Body of pancreas (tissue), 4 donors: ENCODE measurements at places on chromosomes 5 and 9.

DNA sequence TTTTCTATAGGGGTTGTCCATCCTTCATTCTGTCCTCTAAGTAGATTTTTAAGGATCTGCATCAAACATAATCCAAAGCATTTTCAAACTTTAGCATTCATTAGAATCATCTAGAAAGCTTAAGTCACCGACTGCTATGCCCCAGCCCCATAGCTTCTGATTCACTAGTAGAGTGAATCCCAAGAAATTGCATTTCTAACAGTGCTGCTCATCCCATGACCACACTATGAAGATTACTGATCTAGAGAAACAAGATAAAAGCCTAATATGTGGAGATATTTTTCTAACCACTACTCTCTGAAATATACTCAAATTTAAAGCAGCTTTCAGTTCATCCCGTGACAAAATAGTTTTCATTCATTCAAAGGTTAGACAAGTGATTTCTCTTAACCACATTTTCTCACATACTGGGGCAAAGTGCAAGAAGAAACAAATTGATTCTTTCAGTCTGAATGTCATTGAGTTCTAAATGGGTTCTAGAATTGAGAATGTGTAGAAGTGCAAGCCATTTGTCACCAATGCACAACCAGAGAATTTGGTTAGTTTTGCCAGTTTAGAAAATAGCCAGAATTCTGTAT lies 286.9 kb upstream of the CD180 start:
- no peak overlapping the region for H3K4me3 ChIP-seq
- no peaks in the 10 kb centered on the region for H3K4me1 ChIP-seq
- H3K27me3 ChIP-seq: no peaks in the 10 kb centered on the region
- H3K36me3 ChIP-seq: no peaks in the 10 kb centered on the region
- DNase-seq: no peak
- no peak overlapping the region for H3K27ac ChIP-seq

DNA sequence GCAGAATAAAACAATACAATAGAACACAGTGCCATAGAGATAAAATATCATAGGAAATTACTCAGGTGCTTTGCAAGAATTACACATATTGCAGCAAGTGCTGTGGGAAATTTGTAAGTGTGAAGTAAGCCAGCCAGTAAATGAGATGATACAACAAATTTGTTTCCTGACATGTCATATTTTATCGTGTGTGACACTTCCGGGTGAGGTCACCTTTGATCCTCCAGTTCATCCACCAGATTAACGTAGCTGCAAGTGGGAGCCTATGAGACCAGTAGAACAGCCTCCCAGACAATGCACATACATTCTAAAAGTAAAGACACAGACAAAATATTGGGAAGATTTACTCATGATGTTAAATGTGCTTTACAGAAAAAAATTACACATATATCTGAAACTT lies 72.2 kb downstream of the PRDM9 start:
- no peak for DNase-seq
- no peaks in the 10 kb centered on the region for H3K4me1 ChIP-seq

- no peaks in the 10 kb centered on the region for H3K27me3 ChIP-seq
- no peak overlapping the region for H3K4me3 ChIP-seq
- no peak overlapping the region for H3K27ac ChIP-seq
- DNase-seq: no peak
- no peaks in the 10 kb centered on the region for H3K4me1 ChIP-seq
Observed at GRCh38 chr9:117927354-117927753, 223.2 kb downstream of the TLR4 start.

DNA sequence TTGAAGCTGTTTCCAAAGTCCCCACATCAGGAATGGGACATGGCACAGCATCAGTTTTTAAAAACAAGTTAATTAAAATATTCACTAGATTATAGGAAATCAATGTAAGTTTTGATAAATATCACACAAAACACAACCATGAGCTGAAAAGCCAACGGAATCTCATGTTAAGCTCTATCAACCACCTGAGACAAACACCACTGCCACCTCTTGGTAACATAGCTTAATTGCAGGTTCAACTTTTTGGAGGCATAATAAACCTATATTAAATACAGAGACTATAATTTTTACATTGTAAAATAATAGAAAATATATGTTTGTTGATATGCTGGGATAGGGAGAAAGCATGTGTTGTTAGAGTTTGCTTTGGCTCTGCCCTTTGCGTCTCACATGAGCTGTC lies 126.1 kb downstream of the SV2C start:
- H3K4me1 ChIP-seq: no peaks in the 10 kb centered on the region
- H3K4me3 ChIP-seq: no peak overlapping the region
- H3K36me3 ChIP-seq: no peaks in the 10 kb centered on the region
- no peak overlapping the region for H3K27ac ChIP-seq
- no peak for DNase-seq

DNA sequence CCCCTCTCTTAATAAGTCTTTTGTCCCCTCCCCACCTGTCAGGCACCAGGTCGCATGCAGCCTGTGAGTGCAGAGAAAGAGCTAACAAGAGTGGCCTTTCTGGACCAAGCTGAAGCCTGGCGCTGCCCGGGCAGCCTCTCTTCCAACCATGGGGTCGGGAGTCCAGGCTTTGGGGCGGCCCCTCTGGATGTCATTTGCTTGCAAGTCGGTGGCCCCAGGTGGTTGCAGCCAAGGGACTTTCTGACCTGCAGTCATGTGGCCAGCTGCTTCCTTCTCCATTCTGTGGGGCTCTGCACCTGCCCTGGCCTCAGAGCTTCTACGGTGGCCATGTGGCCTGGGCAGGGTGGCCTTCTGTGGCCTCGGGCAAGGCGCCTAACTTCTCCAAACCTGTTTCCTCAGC lies 159.7 kb downstream of the DAB2IP start:
- no peak overlapping the region for H3K27ac ChIP-seq
- no peaks in the 10 kb centered on the region for H3K4me1 ChIP-seq
- DNase-seq: no peak
- H3K27me3 ChIP-seq: no peaks in the 10 kb centered on the region
- no peaks in the 10 kb centered on the region for H3K36me3 ChIP-seq

DNA sequence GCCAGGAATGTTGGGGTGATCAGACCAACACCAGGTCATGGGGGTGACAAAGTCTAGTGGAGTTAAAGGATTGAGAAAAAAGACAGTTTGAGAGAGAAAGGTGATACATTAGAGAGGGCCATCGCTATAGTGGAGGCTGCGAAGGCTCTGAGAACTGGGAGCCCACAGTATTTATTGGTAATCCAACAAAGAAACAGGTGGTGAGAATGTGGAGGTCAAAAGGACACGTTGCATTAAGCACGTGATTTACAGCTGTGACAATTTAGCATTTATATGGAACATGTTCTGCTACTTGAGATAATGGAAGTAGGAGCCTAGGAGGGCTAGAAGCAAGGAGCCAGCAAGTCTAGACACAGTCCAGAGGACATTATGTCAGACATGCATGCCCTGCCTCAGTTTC lies 2086.5 kb upstream of the C9orf72 start:
- no peaks in the 10 kb centered on the region for H3K36me3 ChIP-seq
- no peak for DNase-seq
- H3K27ac ChIP-seq: no peak overlapping the region
- H3K27me3 ChIP-seq: no peaks in the 10 kb centered on the region
- no peak overlapping the region for H3K4me3 ChIP-seq

- H3K36me3 ChIP-seq: no peaks in the 10 kb centered on the region
- H3K4me3 ChIP-seq: no peak overlapping the region
- no peak for DNase-seq
- H3K27me3 ChIP-seq: no peaks in the 10 kb centered on the region
Observed at GRCh38 chr5:44932922-44933585, 124.3 kb downstream of the MRPS30 start.

DNA sequence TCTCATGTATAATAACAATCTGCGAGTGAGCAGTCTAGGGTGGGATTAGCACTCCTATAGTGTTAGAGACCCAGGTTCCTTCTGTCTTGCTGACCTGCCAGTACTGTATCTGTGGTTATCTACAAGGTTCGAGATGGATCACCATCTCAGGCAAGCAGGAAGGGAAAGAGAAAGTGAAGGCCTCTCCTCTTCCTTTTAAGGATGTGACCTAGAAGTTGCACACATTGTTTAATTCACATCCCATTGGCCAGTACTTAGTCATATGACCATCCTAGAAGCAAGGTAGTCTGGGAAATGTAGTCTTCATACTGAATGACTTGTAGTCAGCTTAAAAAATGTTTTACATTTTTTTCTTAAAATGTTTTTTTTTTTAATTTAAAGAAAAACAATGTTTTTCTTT lies 168.6 kb downstream of the CARTPT start:
- no peaks in the 10 kb centered on the region for H3K36me3 ChIP-seq
- no peaks in the 10 kb centered on the region for H3K4me1 ChIP-seq
- no peaks in the 10 kb centered on the region for H3K27me3 ChIP-seq

GRCh38 chr9:117709936-117710335 lies 5.7 kb downstream of the TLR4 start:
- no peaks in the 10 kb centered on the region for H3K27me3 ChIP-seq
- no peak overlapping the region for H3K4me3 ChIP-seq
- H3K36me3 ChIP-seq: no peaks in the 10 kb centered on the region
- no peaks in the 10 kb centered on the region for H3K4me1 ChIP-seq

GRCh38 chr5:157520911-157521703 lies 54.5 kb downstream of the ADAM19 start:
- no peaks in the 10 kb centered on the region for H3K27me3 ChIP-seq
- DNase-seq: no peak
- no peaks in the 10 kb centered on the region for H3K36me3 ChIP-seq
- no peak overlapping the region for H3K27ac ChIP-seq

DNA sequence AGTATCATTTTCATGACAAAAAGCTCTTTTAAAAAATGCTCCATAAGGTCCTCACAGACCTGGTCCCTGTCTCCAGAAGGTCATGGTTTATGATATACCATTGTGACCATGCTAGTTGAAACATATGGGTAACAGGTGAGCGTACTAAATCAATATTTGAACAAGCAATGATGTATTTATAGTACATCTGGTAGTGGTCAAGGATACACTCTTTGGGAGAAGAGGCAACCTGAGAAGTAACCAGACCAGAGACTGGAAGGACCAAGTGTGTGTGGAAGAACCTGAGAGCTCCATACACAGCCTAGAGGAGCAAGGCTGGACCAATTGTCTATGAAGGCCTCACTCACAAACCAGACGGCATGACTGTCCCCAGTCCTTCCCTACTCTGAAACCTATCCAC lies 55.1 kb downstream of the LHFPL2 start:
- peak overlapping the region; percentile 56 for H3K27ac ChIP-seq
- H3K4me3 ChIP-seq: no peak overlapping the region
- no peak for DNase-seq

GRCh38 chr9:111463048-111463447 lies 21.1 kb downstream of the ECPAS start:
- DNase-seq: no peak
- H3K27me3 ChIP-seq: no peaks in the 10 kb centered on the region
- H3K36me3 ChIP-seq: no peaks in the 10 kb centered on the region
- no peak overlapping the region for H3K4me3 ChIP-seq
- H3K4me1 ChIP-seq: peaks cover 22% of the 10 kb centered on the region
- H3K27ac ChIP-seq: no peak overlapping the region

GRCh38 chr5:93343570-93343969 lies 237.4 kb downstream of the NR2F1-AS1 start:
- no peak overlapping the region for H3K4me3 ChIP-seq
- H3K36me3 ChIP-seq: no peaks in the 10 kb centered on the region
- no peaks in the 10 kb centered on the region for H3K27me3 ChIP-seq
- no peaks in the 10 kb centered on the region for H3K4me1 ChIP-seq

GRCh38 chr5:54718656-54719055 lies 201.1 kb downstream of the SNX18 start:
- no peaks in the 10 kb centered on the region for H3K27me3 ChIP-seq
- H3K4me3 ChIP-seq: no peak overlapping the region
- H3K4me1 ChIP-seq: no peaks in the 10 kb centered on the region
- no peaks in the 10 kb centered on the region for H3K36me3 ChIP-seq
- DNase-seq: peak; percentile 19
- no peak overlapping the region for H3K27ac ChIP-seq

DNA sequence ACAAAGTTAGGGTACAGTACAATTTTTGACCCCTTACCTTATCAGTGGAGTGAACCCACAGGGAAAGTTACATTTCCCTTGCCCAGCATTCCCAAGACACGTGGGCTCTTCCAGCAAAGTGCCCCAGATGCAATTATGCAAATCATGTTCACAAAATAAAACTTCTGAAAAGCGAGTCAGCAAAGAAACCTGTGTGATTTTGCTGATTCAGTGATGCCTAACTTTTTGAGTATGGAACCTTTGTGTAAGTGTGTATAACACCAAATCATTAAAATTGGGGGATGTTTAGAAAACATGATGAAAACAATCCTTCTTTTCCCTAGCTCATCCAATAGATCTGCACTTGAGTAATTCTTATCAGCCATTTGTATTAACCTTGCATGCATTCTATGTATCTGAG lies 52.6 kb downstream of the SH3RF2 start:
- no peak overlapping the region for H3K4me3 ChIP-seq
- no peak overlapping the region for H3K27ac ChIP-seq
- no peak for DNase-seq
- no peaks in the 10 kb centered on the region for H3K36me3 ChIP-seq

DNA sequence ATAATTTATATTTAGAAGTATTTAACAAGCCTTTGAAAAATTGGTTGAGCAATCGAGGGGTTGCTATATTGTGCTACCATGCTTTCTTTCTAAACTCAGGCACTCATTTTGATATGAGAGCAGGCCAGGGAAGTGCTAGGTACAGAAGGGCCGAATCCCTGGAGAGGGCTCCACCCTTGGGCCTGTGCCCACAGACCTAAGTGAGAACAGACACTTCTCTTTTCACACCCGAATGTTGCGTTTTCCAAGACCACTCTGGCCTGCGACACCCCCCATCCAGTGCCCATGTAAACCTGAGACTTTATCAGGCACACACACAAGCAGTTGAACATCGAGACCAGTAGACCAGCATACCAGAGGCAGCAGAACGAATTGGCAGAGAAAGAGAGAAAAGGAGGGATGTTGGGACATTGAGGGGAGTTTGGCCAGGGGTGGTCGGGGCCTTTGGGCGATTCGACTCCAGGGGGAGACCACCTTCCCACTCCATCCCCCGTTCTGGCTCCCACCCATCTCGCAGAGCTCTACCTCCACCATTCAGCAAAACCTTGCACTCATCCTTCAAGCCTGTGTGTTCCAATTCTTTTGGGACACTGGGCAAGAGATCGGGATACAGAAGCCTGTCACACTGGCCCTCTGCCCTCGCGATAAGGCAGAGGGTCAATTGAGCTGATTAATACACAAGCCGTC lies 134.8 kb downstream of the FBXO4 start:
- no peak overlapping the region for H3K27ac ChIP-seq
- no peak overlapping the region for H3K4me3 ChIP-seq
- no peak for DNase-seq
- no peaks in the 10 kb centered on the region for H3K4me1 ChIP-seq
- no peaks in the 10 kb centered on the region for H3K36me3 ChIP-seq

- peaks cover 22% of the 10 kb centered on the region for H3K36me3 ChIP-seq
- no peaks in the 10 kb centered on the region for H3K27me3 ChIP-seq
- H3K4me1 ChIP-seq: no peaks in the 10 kb centered on the region
- H3K4me3 ChIP-seq: no peak overlapping the region
- H3K27ac ChIP-seq: no peak overlapping the region
Observed at GRCh38 chr9:92312887-92313623, 12.1 kb downstream of the NOL8 start.

GRCh38 chr5:150300496-150301169 lies 2.1 kb downstream of the ARSI start:
- no peak overlapping the region for H3K4me3 ChIP-seq
- no peaks in the 10 kb centered on the region for H3K36me3 ChIP-seq
- H3K27ac ChIP-seq: no peak overlapping the region
- peaks cover 5% of the 10 kb centered on the region for H3K27me3 ChIP-seq
- DNase-seq: no peak

GRCh38 chr9:98494852-98495251 lies 213.9 kb downstream of the GABBR2 start:
- H3K4me3 ChIP-seq: no peak overlapping the region
- H3K27me3 ChIP-seq: no peaks in the 10 kb centered on the region
- H3K27ac ChIP-seq: no peak overlapping the region
- DNase-seq: no peak
- no peaks in the 10 kb centered on the region for H3K36me3 ChIP-seq
